ENCODE measurements at places on chromosomes 7 and 10.

GRCh38 chr7:666454-667292 is 59.8 kb upstream of the DNAAF5 start:
- no peak for DNase-seq

- DNase-seq = no peak
Observed at GRCh38 chr7:46007990-46008643, 87.0 kb upstream of the IGFBP3 start.

- no peak for DNase-seq
Observed at GRCh38 chr7:18548534-18548933, 53.0 kb downstream of the HDAC9 start.

GRCh38 chr10:57664815-57665214 is 602.9 kb downstream of the IPMK start:
- no peak for DNase-seq

GRCh38 chr7:114662002-114662677 is 247.5 kb downstream of the FOXP2 start:
- DNase-seq = no peak

DNA sequence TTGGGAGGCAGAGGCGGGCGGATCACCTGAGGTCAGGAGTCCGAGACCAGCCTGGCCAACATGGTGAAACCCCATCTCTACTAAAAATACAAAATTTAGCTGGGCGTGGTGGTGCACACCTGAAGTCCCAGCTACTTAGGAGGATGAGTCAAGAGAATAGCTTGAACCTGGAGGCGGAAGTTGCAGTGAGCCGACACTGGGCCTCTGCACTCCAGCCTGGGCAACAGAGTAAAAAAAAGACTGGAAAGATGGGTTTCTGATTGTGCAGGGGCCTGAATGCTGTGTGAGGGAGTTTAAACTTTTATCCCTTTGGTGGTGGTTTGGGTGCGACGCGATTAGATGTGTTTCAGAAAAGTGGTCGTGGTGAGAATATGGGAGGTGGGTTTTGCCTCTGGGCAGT is 1.8 kb downstream of the CHST12 start:
- no peak for DNase-seq

GRCh38 chr10:106515206-106515790 is 649.2 kb downstream of the SORCS1 start:
- DNase-seq = peak; percentile 11

DNA sequence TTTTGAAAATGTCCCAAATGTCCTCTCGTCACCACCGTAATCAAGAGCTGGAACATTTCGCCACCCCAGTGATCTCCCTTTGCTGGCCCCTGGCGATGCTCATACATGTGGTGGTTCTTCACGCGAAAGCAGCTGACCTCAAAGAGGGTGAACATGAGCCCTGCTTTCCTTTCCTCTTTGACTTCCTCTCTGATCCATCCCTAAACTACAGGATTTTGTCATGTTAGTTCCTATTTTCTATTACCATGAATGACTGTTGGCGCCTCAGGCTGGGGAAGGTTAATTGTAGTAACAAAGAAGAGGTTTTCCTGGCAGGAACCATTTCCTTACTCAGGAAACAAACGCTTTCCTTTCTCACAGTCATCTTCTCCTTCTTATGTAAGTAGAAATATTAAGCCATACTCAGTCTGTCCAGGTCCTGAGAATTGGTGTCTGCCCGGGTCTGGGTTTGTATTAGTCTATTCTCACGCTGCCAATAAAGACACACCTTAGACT is 114.5 kb downstream of the INSYN2A start:
- DNase-seq = no peak

DNA sequence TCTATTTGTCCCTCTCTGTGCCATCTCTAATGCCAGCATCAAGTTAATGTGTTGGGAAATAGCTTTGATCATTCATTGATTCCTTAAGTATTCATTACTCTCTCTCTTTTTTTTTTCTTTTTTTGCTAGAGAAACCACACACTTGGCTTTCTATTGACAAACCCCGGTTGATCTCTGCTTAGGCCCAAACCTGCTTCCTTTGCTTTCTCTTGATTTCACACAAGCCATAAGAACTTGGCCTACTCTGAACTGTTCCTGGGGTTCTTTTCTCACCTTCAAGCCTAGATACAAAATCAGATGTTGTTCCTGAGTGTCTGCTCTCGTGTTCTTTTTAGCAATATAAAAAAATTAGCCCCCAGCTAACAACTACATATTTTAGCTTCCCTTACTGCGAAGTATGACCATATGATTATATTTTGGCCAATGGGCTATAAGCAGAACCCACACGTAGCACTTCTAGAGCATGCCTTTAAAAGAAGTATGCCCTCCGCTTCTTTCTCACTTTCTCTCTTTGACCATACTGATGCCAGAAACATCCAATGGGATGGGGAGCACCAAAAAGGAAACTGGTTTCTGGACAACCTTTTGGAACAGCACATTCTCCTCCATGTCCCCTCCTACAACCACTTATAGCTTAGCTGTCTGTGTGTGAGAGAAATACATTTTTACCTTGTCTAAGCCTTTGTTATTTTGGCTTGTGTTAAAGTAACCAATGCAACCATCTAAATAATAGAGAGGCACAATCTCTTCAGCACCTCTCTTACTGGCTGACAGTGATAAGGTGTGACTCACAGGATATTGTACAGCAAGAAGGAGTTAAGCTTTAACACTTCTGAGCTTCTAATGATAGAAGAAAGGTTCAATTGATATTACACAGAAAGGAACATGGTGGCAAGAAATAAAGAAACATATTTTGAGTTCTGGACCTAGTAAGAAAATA is 96.6 kb upstream of the LRRN3 start:
- DNase-seq = no peak

Measured in globus pallidus (tissue), 1 donor.